ENCODE measurements at places on chromosomes 12 and 14. TPM values are rescaled to one million over a fixed set of nuclear protein-coding genes. Genes with fewer than 3 reads are reported as not detected.

HNRNPC gene
- total RNA-seq: 1,063 TPM

SLC22A17 gene
- 4.4 TPM for total RNA-seq

SAMD15 gene
- total RNA-seq: 0.38 TPM

TAS2R20 gene
- total RNA-seq: 0.97 TPM

PHLDA1 gene
- total RNA-seq: 24.4 TPM

NELL2 gene
- total RNA-seq: 40.5 TPM

PCED1B gene
- 133 TPM for total RNA-seq

PTCSC3 gene
- not detected for total RNA-seq

PLEKHG7 gene
- not detected for total RNA-seq

SPRYD3 gene
- 35.4 TPM for total RNA-seq

TCTN2 gene
- 3.7 TPM for total RNA-seq

SCN8A gene
- total RNA-seq: 0.51 TPM

KCNMB4 gene
- total RNA-seq: 1.3 TPM

EEF1AKMT3 gene
- total RNA-seq: 3.9 TPM

SLC4A8 gene
- 1.8 TPM for total RNA-seq

KRT73 gene
- total RNA-seq: not detected

CLEC1B gene
- total RNA-seq: not detected

LRIG3 gene
- not detected for total RNA-seq

All from activated CD4-positive, alpha-beta memory T cell treated with anti-CD3 and anti-CD28 coated beads for 36 hours (primary cell).